Fibroblast of the aortic adventitia (primary cell): ENCODE measurements at places on chromosomes 1 and 21.

GRCh38 chr1:75582725-75583261, 28.1 kb downstream of the SLC44A5 start:
- peak; percentile 4 for DNase-seq

GRCh38 chr1:236108027-236108648, 34.2 kb upstream of the GPR137B start:
- DNase-seq = peak; percentile 20

DNA sequence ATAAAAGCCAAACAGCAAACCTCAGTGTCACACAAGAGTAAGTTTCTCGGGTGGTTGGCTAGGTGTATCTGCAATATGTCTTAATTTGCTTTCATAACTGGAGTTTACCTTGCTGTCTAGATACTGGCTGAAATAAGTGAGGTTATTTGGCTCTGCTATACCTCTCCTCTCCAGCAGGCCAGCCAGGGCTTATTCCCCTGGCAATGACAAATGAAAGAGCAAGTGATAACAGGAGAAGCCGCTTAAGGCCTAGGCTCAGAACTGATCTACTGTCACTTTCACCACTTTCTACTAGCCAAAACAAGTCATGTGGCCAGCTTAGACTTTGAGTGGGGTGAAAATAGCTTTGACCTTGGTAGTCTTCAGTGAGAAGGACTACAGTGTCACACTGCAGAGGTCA, 4.8 kb upstream of the RPE65 start:
- no peak for DNase-seq

GRCh38 chr1:244964112-244964971, 100.0 kb upstream of the HNRNPU start:
- peak; percentile 89 for DNase-seq

DNA sequence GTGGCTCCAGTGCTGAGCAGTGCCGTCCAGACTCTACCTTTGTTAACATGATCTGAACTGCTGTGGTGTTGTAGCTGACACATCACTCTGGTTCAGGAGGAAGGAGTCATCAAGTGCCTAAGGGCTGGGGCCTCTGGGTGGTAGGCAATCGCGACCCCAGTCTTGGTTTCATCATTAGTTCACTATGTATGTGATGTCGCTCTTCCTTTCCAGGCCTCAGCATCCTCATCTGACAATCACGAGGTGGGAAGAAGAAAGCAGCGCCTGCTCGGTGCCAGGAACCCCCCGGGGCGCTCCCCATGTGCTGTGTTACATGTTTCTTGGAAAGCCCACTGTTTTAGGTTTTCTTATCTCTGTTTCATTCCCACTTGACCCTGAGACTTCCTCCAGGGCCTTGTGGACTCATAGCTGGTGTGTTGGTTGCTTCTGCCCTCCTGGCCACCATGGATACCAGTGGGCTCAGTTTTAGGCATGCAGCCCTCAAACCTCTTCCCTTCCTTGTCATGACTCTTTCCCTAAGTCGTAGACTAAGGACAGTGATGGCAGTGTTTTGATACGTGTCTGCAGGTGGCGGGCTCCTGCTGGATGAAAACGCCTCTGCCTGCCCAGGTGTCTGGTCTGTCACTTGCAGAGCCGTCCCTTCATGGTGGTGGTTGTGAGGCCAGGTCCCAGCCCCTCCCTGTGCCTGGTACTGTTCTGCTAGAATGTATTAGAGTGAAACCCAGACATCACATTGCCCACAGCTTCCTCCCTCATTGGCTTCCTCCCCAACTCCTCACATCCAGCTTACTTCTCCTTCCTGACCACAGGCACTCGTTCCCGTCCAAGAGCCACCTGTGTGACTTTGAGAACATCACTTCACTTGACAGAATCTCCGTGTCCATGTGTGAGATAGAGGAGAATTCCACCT, 17.2 kb upstream of the FOXO6 start:
- no peak for DNase-seq

DNA sequence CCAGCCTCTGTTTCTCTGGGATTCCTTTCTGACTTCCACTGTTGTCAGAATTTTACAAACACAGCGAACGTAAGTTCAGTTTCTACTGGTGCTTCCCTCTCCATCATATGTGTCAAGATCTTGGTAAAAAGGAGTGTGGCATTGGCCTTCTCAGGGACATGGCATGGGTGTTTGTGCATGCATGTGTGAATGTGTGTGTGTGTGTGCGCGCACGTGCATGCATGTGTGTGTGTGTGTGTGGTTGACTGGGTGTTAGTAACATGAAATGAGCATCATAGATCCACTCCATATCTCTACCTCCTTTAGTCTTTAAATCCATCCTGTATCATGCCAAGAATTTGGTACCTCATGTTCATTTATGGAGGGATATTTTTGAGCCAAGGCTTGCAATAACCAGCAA, 411.3 kb downstream of the NPHP4 start:
- no peak for DNase-seq

- DNase-seq = peak; percentile 55
Observed at GRCh38 chr1:209989525-209989924, 51.5 kb downstream of the SYT14 start.

- DNase-seq = no peak
Observed at GRCh38 chr1:48898894-48899293, 122.2 kb upstream of the BEND5 start.

DNA sequence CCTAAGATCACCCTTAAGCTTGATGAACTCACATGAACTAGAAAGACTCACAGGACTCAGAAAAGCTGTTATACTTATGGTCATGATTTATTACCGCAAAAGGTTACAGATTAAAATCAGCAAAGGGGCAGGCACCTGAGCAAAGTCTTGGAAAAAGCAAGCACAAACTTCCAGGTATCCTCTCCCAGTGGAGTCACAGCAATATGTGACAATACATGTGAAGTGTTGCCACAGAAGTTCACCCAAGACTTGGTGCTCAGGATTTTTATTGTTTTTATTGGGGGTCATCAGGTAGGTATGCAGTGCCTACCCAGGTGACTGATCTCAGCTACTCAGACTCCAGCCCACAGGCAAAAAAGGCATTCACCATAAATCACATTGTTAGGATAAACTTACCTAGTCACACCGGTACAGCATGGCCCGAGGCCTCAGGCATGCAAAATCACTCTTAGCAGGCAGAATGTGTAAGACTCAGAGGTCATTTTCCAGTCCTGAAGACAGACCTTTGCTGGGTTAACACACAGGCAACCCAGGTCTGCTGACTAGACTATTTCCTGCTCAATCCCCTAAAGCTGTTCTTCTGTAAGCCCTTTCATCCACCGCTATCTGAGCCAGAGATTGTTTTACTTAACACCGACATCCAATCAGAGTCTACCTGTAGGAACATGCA, 55.6 kb downstream of the SSX2IP start:
- DNase-seq = no peak

DNA sequence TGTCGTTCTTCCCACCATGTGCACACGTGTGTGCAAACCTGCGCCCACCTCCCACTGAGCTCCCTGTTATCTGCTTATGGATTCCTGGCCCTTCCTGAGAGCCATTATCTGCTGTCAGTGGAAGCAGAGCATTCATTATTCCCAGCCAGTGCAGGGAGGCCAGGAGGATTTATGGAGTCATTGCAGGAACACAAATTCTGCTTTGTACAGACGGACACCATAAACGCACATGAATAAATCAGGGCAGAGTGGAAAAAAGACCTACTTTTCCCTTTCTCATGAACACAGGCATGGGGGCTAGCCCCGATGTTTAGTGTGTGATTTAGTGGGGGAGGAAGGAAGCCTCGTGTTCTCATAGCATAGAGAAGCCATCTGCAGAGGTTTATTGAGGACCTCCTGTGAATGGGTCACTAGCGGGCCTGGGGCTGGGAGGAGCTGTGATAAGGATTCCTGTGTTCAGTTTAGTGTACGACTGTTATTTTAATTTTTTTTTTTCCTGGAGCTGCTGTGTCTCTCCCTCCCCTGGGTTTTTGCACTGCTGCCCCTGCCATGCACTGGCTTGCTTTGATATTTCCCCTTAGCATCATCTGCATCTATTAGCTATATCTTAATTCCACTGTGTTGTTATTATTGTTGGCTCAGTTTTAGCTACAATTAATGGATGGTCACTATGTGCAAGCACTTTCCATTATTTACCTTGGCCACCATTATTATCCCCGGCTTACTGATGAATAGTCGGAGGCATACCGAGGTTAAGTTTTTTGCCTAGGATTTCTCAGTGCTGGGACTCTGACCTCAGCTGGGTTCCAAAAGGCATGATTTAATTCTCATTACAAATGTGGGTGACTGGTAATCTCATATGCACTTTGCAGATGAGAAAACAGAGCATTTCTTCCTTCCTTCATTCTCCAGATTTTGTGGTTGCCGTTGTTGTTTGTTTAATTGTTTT, 33.0 kb downstream of the HUNK start:
- no peak for DNase-seq

GRCh38 chr21:42435401-42435800, 31.7 kb downstream of the UBASH3A start:
- no peak for DNase-seq

DNA sequence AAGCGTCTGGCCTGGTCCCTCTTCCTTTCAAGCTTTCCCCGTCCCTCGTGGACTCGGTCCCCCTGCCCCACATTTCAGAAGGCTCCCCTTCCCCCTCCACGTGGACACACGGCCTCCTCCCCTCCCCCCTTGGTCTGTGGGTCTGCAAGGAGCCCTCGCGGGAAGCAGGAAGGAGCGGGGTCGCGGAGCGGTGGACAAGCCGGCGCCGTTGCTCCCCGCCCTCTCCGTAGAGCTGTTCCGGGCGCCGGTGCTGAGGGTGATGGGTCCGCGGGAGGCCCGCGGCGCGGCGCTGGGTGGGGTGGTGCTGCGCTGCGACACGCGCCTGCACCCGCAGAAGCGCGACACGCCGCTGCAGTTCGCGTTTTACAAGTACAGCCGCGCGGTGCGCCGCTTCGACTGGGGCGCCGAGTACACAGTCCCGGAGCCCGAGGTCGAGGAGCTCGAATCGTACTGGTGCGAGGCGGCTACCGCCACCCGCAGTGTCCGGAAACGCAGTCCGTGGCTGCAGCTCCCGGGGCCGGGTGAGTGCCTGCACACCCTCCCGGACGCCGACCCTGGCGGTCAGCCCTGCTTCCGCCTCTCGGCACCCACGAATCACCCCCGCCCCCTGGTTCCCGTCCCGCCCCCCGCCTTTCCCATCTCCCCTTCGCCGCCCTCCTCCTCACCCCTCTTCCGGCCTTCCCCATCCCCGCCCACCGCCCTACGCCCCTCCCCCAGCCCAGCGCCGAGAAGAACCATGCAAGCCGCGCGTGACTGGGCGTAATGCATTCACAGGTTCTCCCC, 5.3 kb downstream of the FCRLB start:
- DNase-seq = peak; percentile 85

DNA sequence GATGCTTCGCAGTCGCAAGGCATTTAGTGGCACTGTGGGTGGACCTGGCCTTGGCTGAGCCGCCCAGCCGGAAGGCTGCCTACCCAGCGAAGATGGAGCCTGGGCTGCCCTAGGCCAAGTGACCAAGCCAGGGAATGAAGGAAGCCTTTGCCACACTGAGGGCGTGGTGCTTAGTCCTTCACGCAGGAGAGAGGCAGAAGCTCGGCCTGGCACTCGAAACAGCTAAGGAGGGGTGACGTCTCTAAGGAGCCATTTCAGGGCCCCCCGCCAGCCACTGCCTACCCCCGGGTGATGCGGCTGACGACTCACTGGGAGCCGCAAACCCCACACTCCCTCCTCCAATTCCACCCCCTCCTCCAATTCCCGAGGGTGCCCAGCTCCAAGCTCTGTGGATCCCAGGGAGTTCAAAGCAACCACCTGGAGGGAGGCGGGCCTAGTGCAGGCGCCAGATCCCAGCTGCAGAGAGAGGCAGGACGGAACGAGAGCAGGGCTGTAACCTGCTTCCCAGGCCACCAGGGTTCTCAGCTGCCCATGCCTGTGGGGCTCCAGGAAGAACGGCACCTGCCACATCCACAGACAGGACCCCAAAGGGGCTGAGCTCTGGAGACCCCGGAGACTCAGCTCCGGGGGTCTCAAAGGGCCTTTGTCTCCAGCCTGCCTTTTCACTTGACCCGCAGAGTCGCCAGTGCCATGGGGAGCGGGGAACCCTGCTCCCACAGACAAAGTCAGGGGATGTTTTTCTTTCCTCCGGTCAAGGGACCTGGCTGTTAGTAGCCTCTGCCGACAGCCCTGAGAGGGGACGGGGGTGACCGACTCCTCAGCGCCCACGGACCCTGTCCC, 75.8 kb downstream of the ARHGEF16 start:
- peak; percentile 37 for DNase-seq

DNA sequence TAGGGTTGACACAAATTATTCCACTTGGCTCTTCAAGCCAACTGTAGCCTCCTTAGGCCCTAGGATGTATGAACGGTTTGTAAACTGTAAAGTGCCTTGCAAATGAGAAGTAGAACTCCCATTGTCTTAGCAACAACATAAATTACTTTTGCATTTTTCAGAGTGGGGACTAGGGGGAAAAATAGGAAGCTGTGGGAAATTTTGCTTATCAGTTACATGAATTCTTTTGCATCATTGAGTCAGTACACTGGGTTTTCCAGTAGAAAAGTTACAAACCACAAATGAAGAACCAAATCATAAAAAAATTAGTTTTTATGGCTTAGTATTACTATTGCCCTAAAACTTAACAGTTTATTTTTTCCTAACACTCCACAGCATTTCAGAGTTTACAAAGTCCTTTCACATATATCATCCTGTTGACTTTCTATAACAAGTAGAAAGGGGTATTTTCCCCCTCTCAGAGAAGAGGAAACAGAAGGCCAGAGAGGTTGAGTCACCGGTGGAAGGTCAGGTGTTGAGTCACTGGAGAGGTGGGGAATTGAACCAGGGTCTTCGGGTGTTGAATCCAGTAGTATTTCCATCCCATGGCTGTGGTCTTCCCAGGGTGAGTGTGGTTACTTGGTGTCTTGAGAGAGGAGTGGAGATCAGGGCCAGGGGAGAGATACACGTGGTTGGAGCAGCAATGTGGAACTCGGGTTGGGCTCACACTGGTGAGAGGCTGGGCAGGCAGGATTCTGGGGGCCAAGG, 71.9 kb upstream of the USP24 start:
- DNase-seq = peak; percentile 59

DNA sequence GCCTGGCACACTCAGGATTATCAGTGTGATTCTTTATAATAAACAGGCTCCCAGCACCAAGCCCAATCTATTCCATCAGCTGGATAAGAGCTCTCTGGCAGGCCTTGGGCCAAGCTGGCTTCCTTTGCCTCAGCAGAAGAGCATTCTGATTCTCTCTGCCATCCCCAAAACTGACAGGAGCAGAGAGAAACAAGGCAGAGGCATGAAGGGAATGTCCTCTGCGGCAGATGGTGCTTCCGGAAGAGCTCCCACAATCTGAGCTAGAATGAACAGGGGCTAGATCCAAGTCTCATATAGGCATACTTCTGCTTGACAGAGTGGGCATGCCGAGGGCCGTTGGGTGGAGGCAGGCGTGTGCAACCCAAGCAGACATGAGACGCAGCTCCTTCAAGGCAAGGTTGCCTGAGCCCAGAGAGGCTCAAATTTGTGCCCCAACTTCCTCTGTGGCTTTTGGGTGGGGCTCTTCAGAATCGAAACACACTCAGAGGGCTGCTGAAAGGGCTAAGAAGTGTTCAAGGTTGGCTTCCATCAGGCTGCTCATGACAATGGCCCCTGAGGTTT, 4.0 kb downstream of the CAPN2 start:
- peak; percentile 57 for DNase-seq

GRCh38 chr1:40646315-40646714, 19.2 kb downstream of the RIMS3 start:
- peak; percentile 20 for DNase-seq

GRCh38 chr1:230341162-230341546, 85.0 kb downstream of the PGBD5 start:
- DNase-seq = no peak
